ENCODE measurements at places on chromosomes 5 and 9.

GRCh38 chr9:98240475-98240874 is 15.0 kb downstream of the TBC1D2 start:
- DNase-seq: no peak

DNA sequence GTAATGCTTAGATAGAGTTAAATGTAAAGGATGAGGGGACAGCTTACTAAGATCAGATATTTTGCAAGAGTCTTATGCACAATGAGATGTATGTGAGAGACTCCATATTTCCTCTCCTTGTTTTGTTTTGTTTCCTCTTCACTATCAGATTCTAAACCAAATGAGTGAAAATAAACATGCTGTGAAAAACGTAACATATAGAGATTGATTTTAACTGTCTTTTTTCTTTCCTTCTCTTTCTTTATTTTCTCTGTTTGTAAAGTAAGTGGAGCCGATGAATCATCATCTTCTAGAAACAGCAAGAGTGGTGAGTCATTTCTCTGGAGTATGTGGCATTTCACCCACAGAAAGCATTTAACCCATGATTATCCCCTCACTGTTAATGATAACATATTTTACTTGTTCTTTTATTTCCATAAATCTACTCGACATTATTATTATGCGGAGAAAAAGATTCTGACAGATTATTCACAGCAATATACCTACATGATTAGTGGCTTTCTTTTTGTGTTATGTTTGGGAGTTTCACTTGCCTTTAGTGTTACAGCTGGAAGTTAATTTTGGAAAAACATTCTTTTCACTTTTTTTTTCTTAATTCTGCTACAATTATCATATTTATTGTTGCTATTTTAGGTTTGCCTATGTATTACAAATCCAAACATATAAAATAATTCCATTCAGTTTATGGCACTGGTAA is 2.1 kb upstream of the ANXA1 start:
- DNase-seq: peak; percentile 88

DNA sequence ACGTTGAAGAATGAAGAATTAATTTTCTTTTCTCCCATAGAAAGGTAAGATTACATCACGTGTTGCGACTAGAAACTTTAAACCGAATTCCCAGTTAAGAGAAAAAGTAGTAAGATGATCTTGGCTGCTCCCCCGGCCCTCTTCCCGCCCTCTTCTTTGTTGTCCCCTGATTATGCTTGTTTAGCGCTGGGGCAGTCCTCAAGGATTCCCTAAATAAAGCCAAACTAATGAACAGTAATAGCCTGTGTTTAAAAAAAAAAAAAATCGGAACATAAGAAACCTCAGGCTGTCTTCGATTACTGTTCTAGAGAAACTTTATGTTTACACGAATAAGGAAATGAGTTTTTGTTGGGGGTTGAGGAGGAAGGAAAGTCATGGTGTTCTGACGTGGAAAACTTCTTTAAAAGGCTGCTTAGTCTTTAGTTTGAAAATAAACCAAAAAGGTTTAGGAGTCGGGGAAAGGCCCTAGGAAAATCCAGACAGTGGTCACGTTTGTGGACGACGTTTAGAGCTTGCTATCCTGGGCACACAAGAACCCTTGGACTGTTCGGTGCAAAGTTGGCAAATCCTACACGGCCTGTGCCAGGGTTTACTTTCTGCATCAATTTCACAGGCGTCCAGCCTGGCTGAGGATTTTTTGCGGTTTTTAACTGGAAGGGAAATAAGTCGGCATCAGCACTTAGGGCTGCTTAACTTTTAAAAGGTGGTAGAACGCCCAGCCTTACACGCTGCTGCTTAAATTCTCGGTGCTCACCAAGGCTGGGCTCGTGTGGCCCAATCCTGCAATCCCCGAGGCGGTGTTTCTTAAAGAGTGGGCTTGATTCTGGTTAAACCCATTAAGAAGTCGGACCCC is 1.1 kb upstream of the MAT2B start:
- peak; percentile 56 for DNase-seq

GRCh38 chr9:28051559-28052503 is 478.6 kb upstream of the C9orf72 start:
- peak; percentile 89 for DNase-seq

DNA sequence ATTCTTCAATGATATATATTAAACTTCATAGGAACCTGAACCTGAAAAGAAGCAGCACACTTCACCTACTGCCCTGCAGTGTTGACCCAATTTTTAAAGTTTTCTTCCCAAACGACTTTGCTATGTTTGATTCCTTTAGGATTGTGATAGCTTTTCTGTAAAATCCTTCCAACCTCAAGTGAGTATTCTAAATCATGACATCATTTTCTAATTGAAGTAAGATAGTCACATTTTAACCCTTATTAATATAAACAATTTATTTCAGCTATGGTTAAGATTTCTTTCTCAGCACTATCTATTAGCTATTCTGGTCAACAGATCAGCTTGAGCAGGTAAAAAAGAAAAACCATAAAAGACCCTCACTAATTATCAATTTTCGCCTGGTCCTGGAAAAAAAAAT is 162.0 kb downstream of the SMARCA2 start:
- DNase-seq: no peak

DNA sequence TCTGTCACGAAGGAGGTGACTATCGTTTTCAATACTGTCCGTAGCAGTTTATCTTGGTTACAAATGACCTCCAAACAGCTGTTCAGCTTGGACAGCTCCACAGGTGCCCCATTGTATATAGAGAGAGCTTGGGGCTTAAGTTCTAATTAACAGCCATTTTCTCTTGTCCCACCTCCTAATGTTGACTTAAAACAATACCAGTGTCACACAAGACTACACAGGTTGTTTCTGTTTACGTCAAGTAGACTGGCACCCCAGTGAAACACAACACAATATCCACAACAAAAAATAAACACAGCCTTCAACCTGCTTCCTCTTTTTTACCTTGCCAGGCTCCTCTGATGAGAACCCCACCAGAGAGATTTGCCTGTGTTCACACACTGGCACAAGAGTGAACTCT is 39.8 kb upstream of the TLE1 start:
- no peak for DNase-seq

DNA sequence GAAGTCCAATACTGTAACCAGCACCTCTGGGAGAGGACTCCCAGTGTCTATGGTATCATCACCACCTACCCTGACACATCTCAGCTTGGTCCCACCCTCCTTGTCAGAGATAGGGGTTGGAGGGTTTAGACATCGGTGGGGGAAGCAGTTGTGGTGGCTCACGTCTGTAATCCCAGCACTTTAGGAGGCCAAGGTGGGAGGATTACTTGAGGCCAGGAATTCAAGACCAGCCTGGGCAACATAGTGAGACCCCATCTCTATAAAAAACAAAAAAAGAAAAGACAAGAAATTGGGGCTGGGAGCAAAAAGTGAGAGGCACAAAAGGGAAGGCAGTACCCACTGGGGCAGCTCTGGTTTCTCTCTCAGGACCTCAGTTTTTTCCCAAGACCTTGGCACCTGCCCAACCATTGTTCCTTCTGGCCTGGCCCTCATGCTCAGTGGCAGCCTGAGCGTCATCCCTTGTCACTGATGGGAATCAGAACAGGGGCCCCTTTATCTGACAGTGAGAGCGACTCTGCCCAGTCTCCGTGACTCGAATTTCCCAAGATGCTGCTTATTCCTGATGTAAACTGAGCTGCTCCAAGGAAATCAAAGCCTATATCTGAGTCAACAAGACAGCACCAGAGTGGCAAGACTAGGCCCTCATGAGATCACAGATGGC is 80.5 kb upstream of the HSPA9 start:
- DNase-seq: no peak

GRCh38 chr5:132491368-132492364 is 1.1 kb upstream of the IRF1 start:
- DNase-seq: no peak

GRCh38 chr9:35814106-35814840 is 569 bp downstream of the HINT2 start:
- peak; percentile 34 for DNase-seq

GRCh38 chr9:27511771-27512170 is 12.3 kb upstream of the IFNK start:
- no peak for DNase-seq

GRCh38 chr5:142549834-142550233 is 136.1 kb downstream of the FGF1 start:
- DNase-seq: no peak

Measured in fibroblast of upper back skin (primary cell).